NCI-H526 (cell line): ENCODE measurements at places on chromosomes 12 and 14.

DNA sequence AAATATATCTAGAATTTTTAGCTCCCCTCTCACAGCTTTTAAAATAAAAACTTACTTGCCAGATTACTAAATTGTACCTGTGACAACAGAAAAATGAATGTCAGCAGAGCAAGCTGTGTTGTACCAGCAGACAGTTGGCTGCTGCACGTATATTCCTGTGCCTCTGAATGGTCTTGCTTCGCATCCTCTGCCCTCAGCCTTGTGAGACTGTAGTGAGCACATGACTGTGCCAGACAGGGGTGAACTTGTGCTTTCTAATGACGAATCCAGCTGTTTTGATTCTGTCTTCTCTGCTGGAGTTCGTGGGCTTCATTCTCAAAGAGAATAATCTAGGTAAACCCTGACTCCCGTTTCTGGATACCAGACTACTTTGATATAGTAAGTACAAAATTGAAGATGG, 58.3 kb upstream of the FRMD6 start:
- DNase-seq: no peak

- no peak for DNase-seq
Observed at GRCh38 chr12:4346931-4347330, 25.9 kb downstream of the TIGAR start.

- no peak for DNase-seq
Observed at GRCh38 chr14:95814363-95815225, 62.0 kb upstream of the TUNAR start.

GRCh38 chr12:44286336-44286735, 450.5 kb downstream of the TMEM117 start:
- no peak for DNase-seq

DNA sequence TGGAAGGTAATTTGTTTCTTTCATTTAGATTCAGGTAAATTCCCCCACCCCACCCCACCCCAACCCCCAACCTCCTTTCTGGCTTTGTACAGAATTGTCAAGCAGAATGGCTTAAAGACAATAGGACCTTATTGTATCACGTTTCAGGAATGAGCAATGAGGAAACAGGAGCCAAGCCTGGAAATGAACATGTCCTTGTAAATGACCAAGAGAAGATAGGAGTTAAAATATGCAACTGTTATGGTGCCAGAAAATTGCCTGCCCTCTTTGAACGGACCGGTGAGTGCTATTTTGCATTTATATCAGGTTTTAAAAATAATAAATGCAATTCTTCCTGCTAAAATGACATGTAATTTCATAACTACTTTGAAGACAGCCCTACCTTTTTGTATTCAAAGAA, 141.6 kb upstream of the PELI2 start:
- DNase-seq: peak; percentile 99
